NCI-H2029 treated with DMSO at 0.1 percent for 48 hours (cell line): ENCODE measurements at places on chromosomes 5 and 9.

DNA sequence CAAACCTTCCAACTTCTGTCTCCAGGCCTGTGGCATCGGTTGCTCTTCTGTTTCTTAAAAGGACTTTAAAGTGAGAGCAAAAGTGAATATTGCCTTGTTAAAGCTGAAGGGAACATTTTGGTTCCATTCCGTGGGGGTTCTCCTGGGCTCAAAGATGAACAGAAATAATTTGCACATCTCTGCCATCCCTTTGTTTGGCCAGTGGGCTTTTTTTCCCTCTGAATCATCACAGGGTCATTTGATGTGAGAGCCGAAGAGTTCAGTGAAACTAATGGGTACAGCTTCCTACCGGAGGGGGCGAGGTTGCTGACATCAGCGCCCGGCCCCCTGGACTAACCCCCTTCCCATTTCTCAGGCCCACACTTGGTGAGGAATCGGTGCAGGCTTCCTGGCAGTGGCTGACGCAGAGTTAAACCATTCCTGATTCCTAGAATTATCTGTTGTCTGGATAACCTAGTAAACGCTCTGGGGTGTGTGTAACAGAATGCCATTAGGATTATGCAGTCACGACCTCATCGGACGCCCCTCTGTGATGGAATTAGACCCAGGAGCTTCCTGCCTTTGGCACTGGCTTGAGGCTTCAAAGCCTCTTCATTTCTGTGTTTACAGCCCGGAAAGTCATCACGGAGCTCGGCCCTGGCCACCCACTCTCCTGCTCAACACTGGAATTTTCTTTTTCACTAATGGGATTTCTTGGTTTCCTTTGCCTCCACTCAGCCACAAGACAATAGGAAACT lies 61.6 kb upstream of the RPL26L1 start:
- DNase-seq: no peak

DNA sequence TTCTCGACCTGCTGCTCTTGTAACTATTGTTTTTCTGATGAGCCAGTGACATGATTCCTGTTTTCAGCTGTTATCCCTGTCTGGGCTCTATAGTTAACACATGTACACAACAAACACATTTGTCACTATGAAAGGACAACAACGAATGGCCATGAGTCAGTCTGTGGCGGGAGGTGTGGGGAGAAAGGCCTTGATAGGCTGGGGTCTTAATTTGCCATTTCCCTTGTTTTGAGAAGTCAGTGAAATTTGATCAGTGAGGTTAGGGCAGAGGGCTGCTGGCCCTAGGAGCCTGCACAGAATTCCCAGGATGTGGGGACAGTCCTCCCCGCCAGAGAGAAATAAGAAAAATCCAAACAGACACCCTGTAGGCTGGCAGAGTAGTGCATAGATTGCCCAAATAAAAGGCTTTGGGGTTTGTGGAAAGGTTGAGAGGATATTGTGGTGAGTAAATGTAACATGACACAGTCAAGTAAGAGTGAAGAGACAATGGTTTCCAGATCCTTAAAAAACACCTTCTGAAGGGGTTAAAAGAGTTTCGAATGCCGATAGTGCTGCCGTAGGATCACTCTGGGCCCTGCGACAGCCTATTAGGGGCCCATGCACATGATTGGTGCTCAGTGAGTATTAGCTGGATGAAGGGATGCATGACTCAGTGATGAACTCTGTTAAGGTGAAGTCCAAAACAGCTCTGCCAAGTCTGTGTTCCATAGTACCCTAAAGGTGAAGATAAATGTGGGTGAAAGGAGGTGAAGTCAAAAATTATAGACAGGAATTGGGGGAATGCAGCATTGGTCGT lies 110.9 kb upstream of the PRRC1 start:
- no peak for DNase-seq

DNA sequence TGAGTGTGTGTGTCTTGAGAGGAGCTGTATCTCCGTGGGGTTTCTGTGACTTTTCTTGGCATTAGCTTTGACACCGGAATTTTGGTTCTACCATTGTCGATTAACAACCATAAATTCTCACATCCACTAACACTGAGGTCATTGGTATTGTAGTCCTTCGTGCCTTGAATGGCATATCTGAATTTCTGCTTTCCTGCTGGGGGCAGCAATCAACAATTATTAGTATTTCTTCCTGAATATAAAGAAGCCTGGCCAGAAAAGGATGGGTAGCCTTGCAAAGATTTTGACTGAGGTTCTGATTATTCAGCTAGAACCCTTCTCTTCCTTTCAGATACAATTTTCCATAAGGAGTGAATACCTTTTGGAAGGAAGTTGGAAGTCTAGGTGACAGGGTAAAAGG lies 33.5 kb upstream of the SHOC1 start:
- no peak for DNase-seq

DNA sequence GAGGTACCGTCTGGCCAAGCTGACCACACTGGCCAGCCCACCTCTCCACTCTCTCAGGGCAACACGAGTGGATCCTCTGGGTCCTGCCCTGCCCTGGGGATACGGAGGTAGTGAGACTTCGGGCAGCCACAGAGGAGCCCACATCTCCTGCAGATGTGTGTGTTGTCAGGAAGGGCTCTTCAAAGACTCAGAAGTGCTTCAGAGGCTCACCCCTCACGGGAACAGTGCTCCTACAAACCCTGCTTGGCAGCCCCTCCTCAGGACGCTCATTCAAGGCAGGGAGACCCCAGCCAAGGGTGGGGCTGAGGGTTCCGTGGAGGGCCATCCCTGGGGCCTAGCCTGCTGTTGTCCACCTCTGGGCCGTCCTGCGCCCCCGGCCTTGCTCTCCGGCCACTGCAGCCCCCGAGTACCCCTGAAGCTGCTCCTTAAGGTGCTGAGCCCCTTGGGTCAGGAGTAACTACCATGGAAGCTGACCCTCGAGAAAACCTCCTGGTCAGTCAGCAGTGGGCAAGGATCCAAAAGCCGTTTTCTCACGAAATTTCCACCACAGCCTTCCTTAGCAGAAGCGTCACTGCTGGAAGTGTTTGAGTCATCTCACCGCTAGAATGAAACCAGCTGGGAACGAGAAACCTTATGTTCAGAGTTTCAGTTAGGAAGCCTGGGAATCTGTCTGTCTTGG lies 23.2 kb upstream of the LRRC14B start:
- no peak for DNase-seq

- DNase-seq: no peak
Measured at GRCh38 chr9:135169709-135170226, 82.3 kb downstream of the OLFM1 start.

- no peak for DNase-seq
Measured at GRCh38 chr5:152462021-152462721, 57.1 kb upstream of the NMUR2 start.

DNA sequence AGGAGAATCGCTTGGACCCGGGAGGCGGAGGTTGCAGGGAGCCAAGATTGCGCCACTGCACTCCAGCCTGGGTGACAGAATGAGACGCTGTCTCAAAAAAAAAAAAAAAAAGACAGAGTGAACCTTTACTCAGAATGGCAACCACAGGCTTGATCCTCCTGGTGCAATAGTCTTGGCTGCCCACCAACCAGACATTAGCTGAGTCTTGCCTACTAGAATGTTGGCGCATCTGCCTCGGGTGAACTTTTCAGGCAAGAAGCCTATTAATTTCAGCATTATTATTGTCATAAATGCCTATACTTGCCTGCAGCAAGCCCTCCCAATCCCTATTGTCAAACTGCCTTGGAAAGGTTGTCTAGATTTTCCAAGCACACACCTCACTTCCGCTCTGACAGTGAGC lies 4.2 kb downstream of the SERINC5 start:
- DNase-seq: no peak

GRCh38 chr9:73805111-73805510 lies 653.4 kb downstream of the ANXA1 start:
- no peak for DNase-seq

DNA sequence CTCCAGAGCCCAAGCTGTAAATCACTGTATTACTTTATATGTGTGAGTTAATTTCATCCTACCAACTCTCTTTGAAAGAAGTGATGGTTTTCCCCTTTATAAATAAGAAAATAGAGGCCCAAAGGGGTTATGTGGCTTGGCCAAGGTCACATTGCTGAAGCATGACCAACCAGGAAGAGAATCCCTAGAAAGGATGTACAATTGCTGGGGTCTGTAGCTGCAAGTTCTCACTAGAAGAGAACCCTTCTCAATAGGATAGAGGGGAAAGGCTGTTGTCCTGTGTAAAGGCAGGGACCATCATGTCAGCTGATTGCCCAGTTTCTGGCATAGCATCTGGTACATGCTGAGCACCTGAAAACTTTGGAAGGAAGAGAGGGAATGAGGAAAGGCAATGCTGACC lies 39.0 kb upstream of the FAT2 start:
- DNase-seq: no peak

- no peak for DNase-seq
Measured at GRCh38 chr9:106689089-106689488, 173.9 kb upstream of the ZNF462 start.

DNA sequence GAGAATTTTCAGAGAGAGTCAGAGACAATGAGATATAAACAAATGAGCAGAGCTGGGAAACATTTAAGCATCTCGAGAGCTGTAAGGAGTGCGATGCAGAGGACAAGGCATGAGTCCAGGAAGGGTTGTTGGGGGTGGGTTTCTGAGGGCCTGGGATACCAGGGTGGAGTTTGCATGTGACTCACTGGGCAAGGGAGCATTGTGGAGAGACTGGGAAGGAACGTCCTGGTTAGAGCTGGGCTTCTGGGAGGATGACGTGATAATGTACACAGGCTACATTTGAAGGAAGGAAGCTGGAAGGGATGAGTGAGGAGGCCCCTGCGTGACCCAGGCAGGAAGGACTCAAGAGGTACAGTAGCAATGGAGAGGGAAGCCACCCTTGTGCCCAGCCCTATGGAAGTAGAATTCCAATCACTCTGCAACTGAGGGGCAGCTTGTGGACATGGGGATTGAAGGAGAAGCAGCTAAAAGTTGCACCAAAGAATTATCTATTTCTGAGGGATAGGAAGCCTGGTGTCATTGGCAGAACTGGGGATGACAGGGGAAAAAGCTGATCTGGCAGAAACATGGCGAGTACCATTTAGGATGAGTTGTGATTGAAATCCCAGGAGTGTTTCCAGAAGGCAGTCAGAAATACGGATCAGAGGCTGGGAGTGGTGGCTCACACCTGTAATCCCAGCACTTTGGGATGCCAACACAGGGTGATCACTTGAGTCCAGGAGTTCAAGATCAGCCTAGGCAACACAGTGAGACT lies 59.3 kb upstream of the AFAP1L1 start:
- DNase-seq: no peak
